ENCODE measurements at places on chromosomes 1 and 21. TPM values are rescaled to one million over a fixed set of nuclear protein-coding genes. Genes with fewer than 3 reads are reported as not detected.

GJB5 gene
- total RNA-seq: not detected

NR1I3 gene
- not detected for total RNA-seq

ANKRD35 gene
- 1.1 TPM for total RNA-seq

SIKE1 gene
- 29.3 TPM for total RNA-seq

HSPB7 gene
- total RNA-seq: 3,996 TPM

ITLN2 gene
- total RNA-seq: not detected
